Stimulated activated CD8-positive, alpha-beta memory T cell treated with anti-CD3 and anti-CD28 coated beads, Interleukin-7, amount 100 ng/mL, for 4 hours (primary cell): ENCODE measurements at places on chromosomes 1 and 21.

DNA sequence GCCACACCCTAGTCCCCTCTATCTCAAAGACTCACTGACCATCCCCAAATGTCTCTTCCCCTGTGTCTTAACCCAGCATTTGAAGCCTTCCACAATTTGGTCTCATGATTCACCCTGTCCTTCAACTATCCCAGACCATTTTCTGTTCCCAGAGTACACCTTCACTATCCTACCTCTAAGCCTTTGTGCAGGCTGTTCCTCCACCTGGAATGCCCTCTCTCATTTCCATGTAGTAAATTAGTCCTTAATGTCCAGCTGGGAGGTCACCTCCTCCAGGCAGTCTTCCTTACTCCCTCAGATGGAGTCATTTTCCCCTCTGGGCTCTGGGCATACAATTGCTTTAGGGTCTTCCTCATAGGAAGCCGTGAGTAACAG is 31.1 kb upstream of the EPB41 start:
- DNase-seq: no peak

- DNase-seq: no peak
Measured at GRCh38 chr1:188641566-188642211, 1812.9 kb downstream of the PLA2G4A start.

GRCh38 chr1:179478370-179478769 is 97.4 kb downstream of the NPHS2 start:
- no peak for DNase-seq

- DNase-seq: no peak
Measured at GRCh38 chr1:67060811-67061218, 6.9 kb upstream of the SLC35D1 start.

GRCh38 chr1:7587773-7588456 is 183.2 kb upstream of the VAMP3 start:
- no peak for DNase-seq
